Urothelium cell line (cell line): ENCODE measurements at places on chromosomes 16 and 17.

DNA sequence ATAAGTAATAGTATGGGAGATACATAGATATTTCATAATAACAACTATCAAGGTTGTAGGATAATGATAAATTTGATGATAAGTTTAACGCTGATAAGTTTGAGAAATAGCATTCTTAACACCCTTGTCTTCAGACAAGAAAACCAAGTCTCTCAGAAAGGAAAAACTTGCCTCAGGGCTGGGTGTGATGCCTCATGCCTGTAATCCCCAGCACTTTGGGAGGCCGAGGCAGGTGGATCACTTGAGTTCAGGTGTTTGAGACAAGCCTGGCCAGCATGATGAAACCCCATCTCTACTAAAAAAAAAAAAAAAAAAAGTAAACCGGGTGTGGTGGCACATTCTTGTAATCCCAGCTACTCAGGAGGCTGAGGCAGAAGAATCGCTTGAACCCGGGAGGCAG is 90.7 kb downstream of the SHISA9 start:
- DNase-seq, result no peak

DNA sequence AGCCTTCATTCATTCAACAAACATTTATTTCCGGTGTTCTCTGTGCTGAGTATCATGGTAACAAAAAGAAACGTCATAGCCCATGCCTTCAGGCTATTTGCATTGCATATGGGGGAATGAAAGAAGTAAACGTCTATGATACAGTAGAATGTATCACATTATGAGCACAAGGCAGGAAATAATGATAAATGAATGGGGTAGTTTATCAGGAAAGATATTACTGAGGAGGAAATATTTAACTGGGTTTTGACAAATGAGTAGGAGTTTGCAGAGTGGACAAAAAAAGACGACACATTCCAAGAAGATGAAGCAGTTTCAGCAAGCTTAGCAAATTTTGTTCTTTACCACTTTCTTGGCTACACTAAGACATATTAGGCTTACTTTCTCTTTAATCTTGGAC is 1.3 kb upstream of the KRTAP4-7 start:
- no peak for DNase-seq

- DNase-seq, result peak; percentile 69
These were observed 946 bp downstream of the OSGIN1 start for GRCh38 chr16:83953796-83954576.

DNA sequence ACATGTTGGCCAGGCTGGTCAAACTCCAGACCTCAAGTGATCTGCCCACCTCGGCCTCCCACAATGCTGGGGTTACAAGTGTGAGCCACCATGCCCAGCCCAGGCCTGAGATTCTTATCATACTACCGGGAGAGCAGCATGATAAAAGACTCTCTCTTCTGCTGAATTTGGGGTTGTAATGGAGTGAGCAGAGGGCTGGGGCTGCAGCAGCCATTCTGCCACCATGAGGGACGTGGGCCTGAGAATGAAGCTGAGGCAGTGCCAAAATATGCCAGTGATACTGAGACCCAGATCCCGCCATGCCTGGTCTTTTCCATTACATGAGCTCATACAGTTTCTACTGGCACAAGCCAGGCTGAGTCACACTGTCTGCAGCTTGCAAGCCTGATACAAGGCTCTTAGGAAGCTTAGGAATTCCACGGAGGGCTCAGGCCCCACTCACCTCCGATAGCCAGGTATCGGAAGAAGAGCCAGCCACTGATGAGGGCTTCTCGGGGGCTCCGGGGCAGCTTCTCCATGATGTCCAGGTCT is 19.6 kb upstream of the P2RX1 start:
- DNase-seq, result no peak

- DNase-seq, result peak; percentile 80
These were observed 1.2 kb downstream of the GRB2 start for GRCh38 chr17:75404223-75404730.

DNA sequence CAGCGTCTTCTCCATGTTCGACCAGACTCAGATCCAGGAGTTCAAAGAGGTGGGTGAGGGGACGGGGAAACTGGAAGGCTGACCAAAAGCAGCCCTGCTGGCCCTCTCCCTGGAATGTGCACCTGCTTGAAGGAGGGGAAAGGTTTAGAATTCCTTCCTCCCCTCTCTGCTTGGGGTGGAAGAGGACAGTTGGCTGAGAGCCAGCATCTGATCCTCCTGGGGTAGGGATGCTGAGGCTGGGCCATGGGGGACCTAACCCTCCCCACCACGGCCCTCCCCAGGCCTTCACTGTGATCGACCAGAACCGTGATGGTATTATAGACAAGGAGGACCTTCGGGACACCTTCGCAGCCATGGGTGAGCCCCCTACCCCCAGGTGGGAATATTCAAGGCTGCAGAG is 1.3 kb downstream of the MYL11 start:
- DNase-seq, result no peak

DNA sequence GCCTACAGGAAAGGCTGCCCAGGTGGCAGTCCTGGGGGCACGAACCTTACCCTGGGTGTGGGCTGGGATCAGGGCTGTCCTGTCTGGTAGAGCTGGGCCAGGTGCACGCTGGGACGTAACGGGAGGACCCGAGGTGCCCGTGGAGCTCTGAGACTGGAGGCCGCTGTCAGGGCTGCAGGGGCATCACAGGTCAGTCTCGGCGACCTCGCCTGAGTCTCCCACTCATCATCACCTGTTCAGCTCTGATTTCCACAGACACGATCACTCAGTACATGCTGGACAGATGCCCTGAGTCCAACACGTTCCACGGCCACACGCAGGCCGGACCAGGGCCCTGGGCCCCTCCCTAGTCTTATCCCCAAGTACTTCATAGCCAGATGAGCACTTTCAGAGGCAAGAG is 4.7 kb upstream of the CD300C start:
- DNase-seq, result no peak

DNA sequence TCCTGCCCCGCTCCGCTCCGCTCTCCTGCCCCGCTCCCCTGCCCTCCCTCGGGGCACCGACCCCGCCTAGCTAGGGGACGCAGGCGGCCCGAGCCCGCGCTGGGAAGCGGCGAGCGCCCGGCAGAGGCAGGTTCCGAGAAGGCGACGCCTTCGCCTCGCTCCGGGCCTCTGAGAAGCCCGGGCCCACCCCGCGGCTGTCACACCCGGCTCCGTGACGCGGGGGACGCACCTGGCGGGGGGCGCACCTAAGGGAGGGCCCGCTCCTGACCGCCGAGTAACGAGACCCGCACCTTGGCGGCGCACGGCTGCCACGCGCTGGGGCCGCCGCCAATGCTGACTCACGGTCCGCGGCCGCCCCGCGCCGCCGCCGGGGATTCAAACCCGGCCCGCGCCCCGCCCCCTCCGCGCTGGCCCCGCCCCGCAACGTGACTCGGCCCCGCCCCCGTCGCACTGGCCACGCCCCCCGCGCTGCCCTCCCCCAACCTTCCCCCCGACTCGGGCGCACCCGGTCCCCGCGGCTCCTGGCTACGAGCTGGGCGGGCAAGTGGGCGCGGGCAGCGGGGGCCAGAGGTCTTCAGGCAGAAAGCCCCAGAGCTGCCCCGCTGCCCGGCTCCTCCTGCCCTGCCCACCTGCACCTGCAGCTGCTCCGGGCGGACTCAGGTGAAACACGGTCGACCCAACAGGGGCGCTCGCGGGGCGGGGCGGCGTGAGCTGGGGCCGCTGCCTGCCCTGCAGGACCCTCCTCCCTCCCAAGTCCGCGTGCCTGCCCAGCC is 27.8 kb downstream of the GNPTG start:
- peak; percentile 88 for DNase-seq

DNA sequence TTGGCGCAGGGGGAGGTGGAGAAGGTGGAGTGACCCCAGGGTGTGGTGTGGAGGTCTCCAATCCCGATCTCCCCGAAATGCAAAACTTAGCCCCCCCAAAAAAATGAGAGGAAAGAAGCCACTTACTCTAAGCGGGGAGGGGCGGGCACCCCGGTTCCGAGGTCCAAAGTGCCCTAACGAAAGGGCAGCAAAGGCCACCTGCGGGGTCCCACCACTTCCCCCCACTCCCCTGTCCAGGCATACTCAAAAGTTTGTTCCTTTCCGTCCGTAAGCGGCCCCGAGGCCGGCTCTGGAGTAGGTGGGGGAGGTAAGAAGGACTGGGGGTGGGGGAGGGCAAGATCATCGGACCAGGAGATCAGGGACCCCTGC is 1.1 kb downstream of the TOX3 start:
- DNase-seq, result peak; percentile 13

DNA sequence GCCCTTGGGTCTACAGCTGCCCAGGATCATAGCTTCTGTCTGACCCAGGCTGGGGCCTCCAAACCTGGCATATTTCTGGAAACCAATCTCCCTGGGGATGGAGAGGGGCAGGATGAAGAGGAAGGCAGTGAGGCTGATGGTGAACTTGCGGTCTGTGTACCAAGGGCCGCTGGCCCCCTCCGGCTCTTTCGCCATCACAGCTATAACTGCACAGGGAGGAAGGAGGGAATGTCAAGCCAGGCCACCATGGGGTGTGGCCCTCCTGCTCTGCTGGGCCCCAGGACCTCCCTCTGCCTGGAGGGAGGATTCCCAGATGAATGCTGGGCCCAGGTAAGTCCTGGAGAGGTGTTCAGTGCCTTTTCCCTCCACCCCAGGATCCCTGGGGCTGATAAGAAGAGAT is 6.3 kb downstream of the SLC38A7 start:
- DNase-seq, result no peak

DNA sequence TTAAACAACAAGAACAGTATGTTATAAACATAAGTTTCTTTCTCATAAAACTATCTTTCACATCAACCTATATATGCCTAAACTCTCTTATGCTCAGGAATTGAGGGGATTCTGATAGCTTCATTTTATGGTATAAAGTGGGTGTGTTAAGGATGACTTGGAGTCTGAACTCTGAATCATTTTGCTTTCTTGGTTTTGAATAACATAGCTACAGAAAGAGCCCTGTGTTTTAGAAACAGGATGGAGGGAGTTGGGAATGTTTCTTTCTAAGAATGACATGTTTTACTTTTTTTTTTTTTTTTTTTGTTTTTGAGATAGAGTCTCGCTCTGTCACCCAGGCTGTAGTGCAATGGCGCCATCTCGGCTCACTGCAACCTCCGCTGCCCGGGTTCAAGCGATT is 50.1 kb downstream of the RHOT1 start:
- DNase-seq, result no peak

GRCh38 chr17:83202002-83203000 is 122.9 kb downstream of the METRNL start:
- no peak for DNase-seq

GRCh38 chr17:43014649-43015542 is 7.3 kb downstream of the VAT1 start:
- DNase-seq, result no peak

GRCh38 chr16:87570938-87571867 is 31.1 kb upstream of the JPH3 start:
- peak; percentile 35 for DNase-seq

GRCh38 chr16:50989047-50989446 is 162.0 kb downstream of the SALL1 start:
- no peak for DNase-seq

DNA sequence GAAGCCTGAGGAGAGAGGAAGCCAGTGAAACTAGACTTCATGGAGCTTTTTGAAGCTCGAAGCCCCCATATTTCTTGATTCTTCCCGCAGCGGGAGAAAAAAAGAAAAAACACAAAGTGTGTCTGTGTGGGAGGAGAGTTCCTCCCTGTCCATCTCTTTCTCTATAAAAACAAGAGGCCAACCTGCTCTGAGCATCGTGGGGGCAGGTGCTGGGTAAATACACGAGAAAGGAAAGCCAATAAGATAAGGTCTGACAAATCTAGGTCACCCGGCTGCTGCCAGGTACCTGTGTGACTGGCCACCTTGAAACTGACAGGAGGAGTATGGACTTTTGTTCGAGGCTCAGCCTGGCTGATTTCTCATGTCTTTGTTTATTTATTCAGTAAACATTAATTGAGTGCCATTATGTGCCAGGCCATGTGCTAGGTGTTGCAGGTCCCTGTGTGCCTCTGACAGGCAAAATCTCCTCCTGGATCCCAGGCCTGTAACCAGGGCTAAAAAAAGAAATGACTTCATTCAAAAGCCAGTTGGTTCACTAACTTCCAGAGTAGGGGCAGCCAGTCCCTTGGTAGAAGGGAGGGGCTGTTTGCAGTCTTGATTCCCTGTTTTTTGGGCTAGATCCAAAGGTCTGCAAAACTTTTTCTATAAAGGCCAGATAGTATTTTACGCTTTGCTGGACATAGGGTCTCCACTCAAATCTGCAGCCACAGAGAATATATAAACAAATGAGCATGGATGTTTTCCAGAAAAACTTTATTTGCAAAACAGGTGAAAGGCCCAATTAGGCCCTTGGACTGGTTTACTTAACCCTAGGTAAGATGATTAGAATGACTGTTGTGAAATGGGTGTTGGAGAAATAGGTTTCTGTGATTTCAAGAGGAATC is 35.6 kb downstream of the YPEL2 start:
- peak; percentile 95 for DNase-seq

DNA sequence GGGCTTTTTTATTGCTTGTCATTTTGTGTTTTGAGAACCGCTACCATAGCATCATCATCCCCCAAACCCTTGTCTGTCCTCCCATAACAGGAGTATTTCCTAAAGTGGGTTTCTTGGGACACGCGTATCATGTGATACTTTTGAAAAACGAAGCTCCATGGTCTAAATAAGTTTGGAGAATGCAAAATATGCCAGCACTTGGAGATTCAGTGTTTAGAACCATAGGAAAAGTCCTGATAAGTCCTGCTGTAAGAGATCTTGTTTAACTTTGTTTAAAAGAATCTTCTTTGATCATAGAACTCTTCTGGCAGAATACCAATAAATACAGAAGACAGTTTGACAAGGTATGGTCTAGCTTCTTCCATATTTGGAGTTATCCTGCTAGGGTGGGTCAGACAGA is 59.3 kb downstream of the NKD1 start:
- no peak for DNase-seq

DNA sequence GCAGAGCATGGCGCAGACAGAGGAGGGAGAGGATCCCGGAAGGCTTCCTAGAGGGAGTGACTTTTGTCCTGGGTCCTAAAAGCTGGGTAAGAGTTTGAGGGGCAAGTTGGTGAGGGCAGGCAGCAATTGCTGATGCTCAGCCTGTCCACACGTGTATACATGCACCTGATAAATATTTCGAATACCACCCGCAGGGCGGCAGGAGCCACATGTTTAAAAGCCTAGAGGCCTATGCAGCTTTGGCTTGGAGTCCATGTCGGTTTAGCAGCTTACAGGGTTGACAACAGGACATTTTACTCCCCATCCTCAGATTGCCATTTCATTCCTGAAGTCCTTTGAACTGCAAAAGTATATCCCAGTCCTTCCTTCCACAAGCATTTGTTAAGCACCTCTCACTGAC is 99.1 kb downstream of the KATNIP start:
- DNase-seq, result no peak

DNA sequence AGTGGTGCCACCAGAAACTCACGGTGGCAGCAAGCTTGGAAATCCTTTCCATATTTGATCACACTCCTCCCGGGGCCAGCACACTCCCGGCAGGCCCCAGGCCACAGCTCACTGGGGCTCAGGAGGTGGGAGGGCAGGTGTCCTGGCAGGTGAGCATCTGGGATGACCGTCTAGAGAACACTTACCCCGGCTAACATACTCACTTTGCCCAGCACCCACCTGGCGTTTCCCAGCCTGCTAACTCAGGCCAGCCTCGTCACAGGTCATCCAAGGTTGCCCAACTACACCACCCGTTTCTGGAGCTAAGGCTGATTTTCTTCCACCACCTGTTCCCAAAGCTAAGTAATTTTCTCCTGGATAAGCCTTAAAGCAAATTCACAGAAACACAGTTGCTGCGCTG is 24.9 kb downstream of the FBXO31 start:
- DNase-seq, result no peak
